ELR (cell line): ENCODE measurements at places on chromosomes 3 and 15.

- DNase-seq = no peak
Measured at GRCh38 chr3:82637574-82637973, 876.1 kb upstream of the GBE1 start.

- no peak for DNase-seq
Measured at GRCh38 chr15:63231206-63231605, 41.8 kb downstream of the RAB8B start.

- DNase-seq = peak; percentile 96
Measured at GRCh38 chr3:124845406-124845805, 41.8 kb downstream of the ITGB5 start.

DNA sequence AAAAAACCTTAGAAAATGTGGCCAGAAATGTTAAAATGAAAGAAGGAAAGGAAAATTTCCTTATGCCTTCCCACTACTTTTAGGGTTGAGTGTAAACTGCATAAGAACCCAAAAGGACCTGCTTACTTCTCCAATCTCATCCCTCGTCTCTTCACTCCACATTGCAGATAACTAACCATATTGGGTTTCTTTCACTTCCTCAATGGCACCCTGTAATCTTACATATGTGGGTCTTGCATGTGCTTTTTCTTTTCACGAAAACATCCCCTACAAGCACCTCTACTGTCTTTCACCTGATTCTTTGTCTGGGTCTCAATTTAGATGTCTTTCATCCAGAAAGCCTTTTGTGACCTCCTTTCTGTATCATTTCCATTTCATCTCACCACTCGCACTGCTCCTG is 23.1 kb downstream of the EOMES start:
- DNase-seq = no peak

DNA sequence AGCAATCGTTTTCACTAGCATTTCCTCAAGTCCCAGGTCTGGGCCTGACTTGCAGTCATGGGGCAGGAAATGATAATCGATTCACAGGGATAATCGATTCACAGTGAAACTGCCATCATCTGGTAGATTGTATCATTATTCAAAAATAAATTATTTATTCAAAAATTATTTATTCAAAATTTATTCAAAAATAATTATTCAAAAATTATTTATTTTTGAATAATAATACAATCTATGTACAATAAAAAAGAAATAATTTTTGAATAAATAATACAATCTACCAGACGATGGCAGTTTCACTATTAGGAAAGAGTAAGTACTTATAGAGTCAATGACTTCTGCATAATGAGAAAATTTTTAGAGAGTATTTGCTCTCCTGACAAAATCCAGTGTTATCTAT is 28.1 kb upstream of the PROK2 start:
- no peak for DNase-seq

GRCh38 chr3:72182206-72182605 is 397.3 kb upstream of the PROK2 start:
- DNase-seq = no peak

DNA sequence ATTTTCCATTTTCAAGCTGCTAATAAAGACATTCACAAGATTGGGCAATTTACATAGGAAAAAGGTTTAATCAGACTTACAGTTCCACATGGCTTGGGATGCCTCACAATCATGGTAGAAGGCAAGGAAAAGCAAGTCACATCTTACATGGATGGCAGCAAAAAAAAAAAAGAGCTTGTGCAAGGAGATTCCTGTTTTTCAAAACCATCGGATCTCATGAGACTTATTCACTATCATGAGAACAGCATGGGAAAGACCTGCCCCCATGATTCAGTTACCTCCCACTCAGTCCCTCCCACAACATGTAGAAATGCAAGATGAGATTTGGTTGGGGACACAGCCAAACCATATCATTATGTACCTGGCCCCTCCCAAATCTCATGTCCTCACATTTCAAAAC is 202.0 kb downstream of the FNDC3B start:
- DNase-seq = no peak

- peak; percentile 97 for DNase-seq
Measured at GRCh38 chr3:19946832-19947548, at the start of gene RAB5A. Gene RAB5A (plus strand): TSS chr3:19947097. CDS start chr3:19950899, 3,802 bp downstream.

GRCh38 chr3:136787349-136787748 is 31.6 kb upstream of the SLC35G2 start:
- DNase-seq = peak; percentile 41

GRCh38 chr15:73908030-73908821 is 18.0 kb upstream of the LOXL1 start:
- peak; percentile 71 for DNase-seq

GRCh38 chr15:72136170-72137051 is 18.2 kb downstream of the SENP8 start:
- no peak for DNase-seq

DNA sequence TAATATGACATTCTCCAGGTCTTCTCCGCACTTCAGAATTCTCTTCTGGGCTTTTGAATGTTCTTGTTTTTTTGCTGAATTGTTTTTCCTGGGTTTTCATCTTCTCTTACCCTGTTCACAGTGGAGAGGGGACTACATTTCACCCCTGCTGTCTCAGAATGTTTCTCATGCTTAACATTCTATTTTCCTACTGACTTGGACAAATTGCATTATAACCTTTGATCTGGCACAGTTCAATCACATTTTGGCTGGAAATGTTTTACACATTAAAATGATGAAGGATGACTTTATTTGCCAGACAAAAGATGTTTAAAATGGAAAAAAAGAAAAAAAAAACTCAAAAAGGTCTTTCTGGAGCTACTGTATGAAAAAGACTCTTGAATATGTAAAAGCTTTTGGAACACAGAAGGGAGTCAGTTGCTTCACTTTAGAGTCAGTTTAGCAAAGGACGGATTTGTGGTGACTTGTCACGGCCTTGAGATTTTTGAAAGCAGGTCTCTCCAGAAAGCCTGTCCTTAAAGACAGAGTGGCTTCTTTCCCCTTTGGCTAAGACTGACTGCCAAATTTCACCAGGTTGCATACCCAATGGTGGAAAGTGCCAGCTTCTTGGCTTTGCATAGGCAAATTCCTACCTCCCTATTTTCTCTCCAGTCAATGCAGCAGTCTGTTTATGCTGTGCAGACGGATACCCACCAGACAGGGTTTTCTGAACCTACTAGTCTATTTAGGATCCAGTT is 401.0 kb upstream of the TBL1XR1 start:
- no peak for DNase-seq

DNA sequence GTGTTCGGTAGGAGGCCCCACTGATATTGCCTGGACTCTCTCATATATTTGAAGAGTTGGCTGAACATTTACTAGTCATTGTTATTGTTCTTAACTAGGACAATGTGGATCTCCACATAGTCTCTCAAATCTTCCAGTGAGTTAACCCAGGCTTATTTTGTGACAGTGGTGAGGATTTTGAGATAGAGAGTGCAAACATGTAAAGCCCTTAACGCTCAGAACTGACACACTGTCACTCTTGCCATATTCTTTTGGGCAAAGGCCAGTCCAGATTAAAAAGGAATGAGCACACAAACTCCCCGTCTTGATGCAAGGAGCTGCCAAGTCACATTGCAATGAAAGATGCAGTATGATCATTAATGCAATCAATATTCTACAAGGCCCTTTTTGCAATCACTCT is 431.9 kb upstream of the AZI2 start:
- DNase-seq = no peak

- DNase-seq = no peak
Measured at GRCh38 chr3:46613313-46614005, 1.1 kb downstream of the FAM240A start.

DNA sequence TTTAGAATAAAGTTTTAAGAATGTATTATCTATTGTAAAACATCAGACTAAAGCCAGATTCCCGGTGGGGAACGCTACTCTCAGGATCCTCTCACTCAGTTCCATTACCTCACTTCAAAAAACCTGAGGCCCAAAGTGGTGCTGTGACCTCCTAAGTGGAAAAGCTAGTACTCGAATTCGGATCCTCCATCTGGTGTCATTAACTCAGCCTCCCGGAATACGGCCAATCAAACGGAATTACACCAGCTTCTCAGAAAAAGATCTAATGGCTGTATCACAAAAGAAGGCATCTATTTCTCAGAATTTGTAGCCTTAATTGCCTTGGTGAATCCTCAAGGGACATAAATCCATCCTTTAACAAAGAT is 627 bp downstream of the ACAD11 start:
- DNase-seq = no peak

DNA sequence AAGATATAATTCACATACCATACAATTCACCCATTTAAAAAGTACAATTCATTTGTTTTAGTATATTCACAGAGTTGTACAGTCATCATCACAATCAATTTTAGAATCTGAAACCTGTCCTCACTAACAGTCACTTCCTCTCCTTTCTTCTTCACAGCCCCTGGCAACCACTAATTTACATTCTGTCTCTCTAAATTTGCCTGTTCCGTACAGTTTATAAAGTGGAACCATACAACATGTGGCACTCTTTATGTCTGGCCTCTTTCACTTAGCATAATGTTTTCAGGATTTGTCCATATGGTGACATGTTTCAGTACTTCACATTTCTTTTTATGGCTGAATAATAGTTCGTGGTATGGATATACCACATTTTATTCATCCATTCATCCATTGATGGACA is 22.7 kb downstream of the ERICH6 start:
- DNase-seq = no peak

GRCh38 chr3:178352326-178353005 is 183.8 kb upstream of the KCNMB2 start:
- DNase-seq = peak; percentile 88

DNA sequence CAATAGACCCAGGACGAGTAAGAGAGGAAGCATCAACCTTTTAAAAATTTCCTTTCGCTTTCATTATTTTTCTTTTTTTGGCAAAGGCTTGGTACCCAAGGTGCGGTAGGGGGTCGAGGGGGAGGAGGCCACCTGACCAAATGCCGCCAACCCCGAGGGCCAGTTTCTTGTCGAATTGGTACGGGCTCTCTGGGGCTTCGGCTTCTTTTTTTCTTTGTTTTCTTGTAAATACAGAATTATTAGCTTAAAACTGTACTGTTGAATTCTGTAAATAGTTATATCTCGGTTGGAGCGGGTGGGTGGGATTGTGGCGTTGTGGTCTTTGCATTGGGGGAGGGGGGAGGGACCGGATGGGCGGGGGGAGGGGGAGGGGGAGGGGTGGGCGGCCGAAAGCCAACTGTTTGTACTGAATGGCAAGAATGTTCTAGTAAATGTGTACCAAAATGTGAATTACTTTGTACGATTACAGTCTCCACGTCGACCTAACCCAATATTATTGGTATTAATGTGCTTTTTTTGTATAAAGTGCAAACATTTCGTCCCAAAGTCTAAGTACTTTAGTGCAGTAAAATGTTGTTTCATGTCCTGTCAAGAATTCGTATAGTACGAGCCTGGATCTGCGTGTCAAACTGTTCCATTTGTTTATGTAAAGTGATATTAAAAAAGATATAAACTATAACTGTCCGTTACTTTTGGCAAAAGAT is 4.7 kb downstream of the ZIC1 start:
- DNase-seq = no peak

GRCh38 chr3:182583545-182583944 is 209.8 kb upstream of the ATP11B start:
- DNase-seq = no peak

GRCh38 chr15:98723195-98723594 is 74.9 kb downstream of the IGF1R start:
- DNase-seq = no peak

DNA sequence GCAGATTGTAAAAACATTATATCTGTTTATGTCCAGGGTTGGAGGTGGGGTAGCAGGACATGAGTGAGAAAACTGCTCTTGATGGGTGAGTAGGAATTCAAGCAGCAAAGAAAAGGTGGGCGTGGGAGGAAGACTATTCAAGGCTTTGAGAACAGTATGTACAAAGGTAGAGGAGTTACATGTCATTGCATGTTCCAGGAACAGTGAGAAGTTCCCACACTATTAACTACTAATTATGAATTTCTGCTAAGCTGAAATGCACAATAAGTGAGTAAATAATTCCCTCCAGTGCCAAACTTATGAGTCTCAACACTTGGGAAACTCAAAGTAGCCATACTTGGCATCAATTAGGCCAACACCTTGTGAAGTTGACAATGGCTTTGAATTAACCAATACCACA is 80.1 kb downstream of the SRGAP3 start:
- DNase-seq = no peak

DNA sequence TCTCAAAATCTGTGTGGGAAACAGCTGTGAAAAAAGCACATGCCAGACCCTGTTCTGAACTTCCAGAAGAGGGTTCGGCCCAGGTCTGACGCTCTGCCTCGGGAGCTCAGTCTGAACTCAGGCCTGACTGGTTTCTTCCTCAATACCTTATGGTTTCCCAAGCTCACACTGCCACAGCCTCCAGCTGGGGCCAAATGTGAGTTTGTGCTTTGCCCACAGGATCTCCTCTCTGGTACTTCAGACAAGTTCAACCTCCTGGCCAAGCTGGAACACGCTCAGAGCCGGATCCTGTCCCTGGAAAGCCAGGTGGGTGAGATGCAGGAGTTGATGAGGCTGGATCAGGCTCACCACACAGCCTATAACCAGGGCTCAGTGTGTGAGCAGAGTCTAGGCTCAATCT is 33.8 kb downstream of the CYP11A1 start:
- DNase-seq = no peak

DNA sequence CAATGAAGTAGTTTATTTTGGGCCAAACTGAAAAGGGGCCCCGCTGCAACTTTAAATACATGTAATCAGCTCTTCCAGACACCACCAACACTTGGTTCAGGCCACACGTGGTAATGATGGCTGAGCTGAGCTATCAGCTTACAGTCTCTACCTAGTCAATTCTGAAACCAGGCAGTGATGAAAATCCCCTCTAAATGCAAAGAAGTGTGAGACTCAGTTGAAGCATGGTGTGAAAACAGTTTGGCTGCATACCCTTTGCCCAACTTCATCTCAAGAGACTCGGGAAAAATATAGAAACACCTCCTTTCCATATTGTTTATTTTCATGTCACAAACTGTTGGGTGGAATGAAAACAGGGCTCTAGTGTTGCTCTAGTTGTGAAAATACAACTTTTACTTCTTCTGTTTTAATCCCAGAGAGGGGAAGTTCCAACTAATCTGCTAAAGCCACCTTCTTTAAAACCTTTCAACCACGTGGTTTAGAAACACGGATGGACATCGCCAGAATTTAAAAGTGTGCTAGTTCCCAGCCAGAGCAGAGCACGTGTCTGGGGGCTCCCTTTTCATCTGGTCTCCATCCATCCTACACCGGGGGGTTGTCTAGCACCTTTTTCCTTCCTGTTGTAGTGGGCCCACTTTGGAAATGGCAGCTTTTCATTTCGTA is 229.1 kb downstream of the EPHB1 start:
- no peak for DNase-seq

DNA sequence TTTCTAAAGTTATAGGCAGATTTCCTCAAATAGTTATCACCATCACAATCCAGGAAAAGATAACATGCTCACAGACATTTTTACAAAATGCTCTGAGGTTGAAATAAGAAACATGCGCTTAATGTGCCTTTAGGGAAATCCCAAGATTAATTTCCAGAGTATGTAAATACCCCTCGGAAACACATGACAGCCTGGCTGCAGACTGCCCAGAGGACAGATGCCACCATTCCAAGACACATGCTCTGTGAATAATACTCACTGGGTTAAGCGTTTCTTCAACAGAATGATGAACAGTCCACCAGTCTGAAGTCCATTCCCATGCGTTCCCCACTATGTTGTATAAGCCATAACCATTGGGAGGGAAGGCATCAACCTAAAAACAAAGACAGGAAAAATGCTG is 56.5 kb downstream of the SUMF1 start:
- DNase-seq = no peak

GRCh38 chr15:58909616-58910015 is 23.9 kb downstream of the SLTM start:
- no peak for DNase-seq

- no peak for DNase-seq
Measured at GRCh38 chr3:112649478-112649735, 8.5 kb upstream of the CCDC80 start.
